Immature natural killer cell (primary cell): ENCODE measurements at places on chromosomes 6 and 20. TPM values are rescaled to one million over a fixed set of nuclear protein-coding genes. Genes with fewer than 3 reads are reported as not detected.

Gene APCDD1L
- not detected for polyA plus RNA-seq

Gene HLA-DQB1
- polyA plus RNA-seq, result 105 TPM

Gene SLA2
- polyA plus RNA-seq, result 21.0 TPM

Gene SH3BGRL2
- not detected for polyA plus RNA-seq

DNA sequence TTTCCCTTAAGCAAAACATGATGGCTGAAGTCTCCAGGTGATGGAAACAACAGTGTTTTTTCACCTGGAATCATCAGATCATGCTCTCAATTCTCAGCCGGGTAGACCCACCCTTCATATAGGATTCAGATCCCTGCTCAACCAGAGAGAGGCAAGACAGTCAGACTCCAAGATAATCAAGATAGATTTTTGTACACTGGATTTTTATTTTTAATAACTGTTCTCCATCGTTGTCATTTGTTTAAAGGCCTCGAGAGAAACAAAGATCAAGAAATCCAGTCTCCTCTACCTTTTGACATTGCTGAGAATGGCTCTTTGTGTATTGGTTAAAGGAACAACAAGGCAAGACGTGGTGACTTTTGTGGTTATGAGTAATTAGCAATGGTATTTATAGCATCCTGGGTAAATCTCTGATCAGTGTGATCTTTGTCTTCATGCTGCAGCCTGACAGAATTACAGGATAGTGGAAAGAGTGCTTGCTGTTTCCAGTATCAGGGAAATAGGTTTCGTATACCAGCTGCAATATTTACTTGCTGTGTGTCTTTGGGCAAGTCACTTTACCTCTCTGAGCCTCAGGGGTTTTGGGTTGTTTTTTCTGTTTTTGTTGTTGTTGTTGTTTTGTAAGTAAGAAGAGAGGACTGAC is 29.9 kb downstream of the ID4 start:
- no peak for DNase-seq

DNA sequence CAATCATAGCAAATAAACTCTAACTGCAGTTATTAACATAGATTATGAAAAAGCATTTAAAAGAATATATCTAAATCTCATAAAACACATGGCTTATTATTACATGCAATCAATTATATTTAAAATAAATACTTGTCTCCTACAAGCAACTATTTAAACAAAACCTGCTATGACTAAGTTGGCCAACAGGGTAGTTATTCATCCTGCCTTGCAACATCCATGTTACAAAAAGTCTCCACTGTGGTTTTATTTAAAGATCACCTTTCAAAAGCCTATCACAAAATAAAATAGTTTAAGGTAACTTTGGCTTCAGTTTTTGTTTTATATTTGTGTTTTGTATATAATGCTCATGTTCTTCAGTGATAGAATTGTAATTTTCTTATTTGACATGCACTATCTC is 1127.0 kb upstream of the MAP3K7 start:
- DNase-seq, result no peak

DNA sequence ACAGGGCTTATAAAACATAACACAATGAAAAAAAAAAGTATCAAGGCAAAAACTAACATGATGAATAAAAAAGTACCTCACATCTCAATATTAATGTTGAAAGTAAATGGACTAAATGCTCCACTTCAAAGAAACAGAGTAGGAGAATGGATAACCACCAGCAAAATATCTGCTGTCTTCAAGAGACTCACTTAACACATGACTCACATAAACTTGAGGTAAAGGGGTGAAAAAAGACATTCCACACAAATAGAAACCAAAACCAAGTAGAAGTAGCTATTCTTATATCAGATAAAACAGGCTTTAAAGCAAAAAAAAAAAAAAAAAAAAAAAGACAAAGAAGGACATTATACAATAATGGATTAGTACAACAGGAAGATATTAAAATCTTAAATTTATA is 86.9 kb downstream of the TBC1D32 start:
- DNase-seq, result no peak

DNA sequence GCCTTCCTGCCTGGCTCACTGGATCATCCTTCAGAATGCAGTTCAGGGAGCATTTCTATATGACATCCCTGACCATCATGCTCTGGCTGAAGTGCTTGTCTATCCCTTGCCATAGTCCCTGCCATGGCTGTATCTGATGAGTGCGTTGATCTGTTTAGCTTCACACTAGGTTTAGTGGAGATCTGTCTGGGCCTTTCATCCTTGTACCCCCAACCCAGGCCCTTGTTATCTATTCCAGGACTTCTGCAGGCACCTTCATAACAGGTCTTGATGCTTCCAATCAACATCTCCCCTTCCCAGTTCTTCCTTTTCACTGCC is 102.4 kb downstream of the QRSL1 start:
- no peak for DNase-seq

- no peak for DNase-seq
Observed at GRCh38 chr6:81865712-81866111, 113.2 kb upstream of the TENT5A start.
